Activated T-cell treated with anti-CD3 and anti-CD28 coated beads, Interleukin-2, amount 50 U/mL, for 72 hours (primary cell): ENCODE measurements at places on chromosomes 16 and 17. TPM values are rescaled to one million over a fixed set of nuclear protein-coding genes. Genes with fewer than 3 reads are reported as not detected.

- peaks cover 9% of the 10 kb centered on the region for H3K27me3 ChIP-seq
- H3K4me1 ChIP-seq: no peaks in the 10 kb centered on the region
- H3K4me3 ChIP-seq: no peak overlapping the region
- H3K36me3 ChIP-seq: peaks cover 2% of the 10 kb centered on the region
- H3K27ac ChIP-seq: no peak overlapping the region
These were observed 206.5 kb upstream of the IRX3 start for GRCh38 chr16:54493061-54493460.

KCNAB3 gene
- total RNA-seq: 10.3 TPM

DNA sequence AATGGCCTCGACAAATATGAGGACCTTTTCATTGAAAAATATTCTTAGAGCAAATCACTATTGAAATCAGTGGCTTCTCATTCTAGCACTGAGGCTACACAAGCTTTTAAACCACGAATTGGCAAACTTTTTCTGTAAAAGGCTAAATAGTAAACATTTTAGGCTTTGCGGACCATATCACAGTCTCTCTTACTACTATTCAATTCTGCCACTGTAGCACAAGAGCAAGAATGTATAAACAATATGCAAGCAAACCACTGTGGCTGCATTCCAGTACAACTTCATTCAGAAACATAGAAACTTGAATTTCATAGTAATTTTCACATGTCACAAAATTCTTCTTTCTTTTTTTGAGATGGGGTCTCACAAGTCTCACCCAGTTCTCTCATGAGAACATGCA, 49.1 kb downstream of the PHLPP2 start:
- peaks cover 7% of the 10 kb centered on the region for H3K36me3 ChIP-seq
- peaks cover 4% of the 10 kb centered on the region for H3K4me1 ChIP-seq
- no peak overlapping the region for H3K4me3 ChIP-seq
- H3K27ac ChIP-seq: no peak overlapping the region
- DNase-seq: no peak
- no peaks in the 10 kb centered on the region for H3K27me3 ChIP-seq

CALB2 gene
- not detected for total RNA-seq

MFSD6L gene
- 0.14 TPM for total RNA-seq

DNA sequence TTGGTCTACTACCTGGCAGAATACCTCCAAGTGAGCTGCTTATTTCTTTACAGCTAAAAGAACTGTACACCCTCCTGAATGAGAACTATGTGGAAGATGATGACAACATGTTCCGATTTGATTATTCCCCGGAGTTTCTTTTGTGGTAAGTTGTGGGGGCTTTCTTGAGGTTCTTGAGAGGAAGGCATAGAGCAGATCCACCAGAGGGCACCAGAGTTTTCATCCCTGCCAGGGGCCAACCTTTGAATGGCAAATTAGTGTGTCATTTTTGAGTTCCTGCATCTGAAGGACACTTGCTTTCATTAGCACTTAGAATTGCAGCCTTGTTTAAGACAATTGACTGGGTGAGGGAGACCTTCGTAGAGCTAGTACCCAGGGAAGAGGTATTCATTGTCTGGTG, 35.0 kb downstream of the NMT1 start:
- peaks cover 6% of the 10 kb centered on the region for H3K36me3 ChIP-seq
- no peak for DNase-seq
- H3K27ac ChIP-seq: no peak overlapping the region
- H3K4me1 ChIP-seq: no peaks in the 10 kb centered on the region
- no peak overlapping the region for H3K4me3 ChIP-seq

- no peak for DNase-seq
- peak overlapping the region; percentile 100 for H3K4me3 ChIP-seq
- peaks cover 2% of the 10 kb centered on the region for H3K36me3 ChIP-seq
- peaks cover 33% of the 10 kb centered on the region for H3K4me1 ChIP-seq
These were observed 392 bp downstream of the ZNF213 start for GRCh38 chr16:3135126-3135715.

P2RX1 gene
- total RNA-seq: 2.3 TPM
